ENCODE measurements at places on chromosomes 11 and 22.

- DNase-seq, result peak; percentile 64
These were observed 907.1 kb downstream of the DLG2 start for GRCh38 chr11:84719935-84720577.

- no peak for DNase-seq
These were observed 150.1 kb upstream of the LRRC4C start for GRCh38 chr11:41609511-41609910.

- DNase-seq, result peak; percentile 63
These were observed 21.6 kb downstream of the OR8G5 start for GRCh38 chr11:124277804-124278203.

DNA sequence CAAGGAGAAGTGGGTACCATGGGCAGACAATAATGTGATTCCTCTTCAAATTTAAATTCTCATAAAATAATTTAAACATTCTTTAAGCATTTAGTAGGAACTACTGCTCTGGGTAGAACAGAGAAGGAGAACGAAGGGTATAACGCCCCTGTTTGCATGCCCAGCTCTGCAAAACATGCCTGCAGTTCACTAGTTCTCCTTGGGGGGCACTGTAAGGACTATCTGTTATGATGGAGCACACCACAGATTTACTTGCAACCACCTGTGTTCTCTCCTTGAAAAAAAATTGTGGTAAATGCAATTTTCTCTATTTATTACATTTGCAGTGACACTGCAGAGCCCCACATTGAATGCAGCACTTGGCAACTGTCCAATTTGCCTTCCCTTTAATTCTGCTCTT, 100.3 kb downstream of the GUCY1A2 start:
- peak; percentile 63 for DNase-seq

- peak; percentile 66 for DNase-seq
These were observed 5.0 kb downstream of the UQCR10 start for GRCh38 chr22:29772170-29772641.

DNA sequence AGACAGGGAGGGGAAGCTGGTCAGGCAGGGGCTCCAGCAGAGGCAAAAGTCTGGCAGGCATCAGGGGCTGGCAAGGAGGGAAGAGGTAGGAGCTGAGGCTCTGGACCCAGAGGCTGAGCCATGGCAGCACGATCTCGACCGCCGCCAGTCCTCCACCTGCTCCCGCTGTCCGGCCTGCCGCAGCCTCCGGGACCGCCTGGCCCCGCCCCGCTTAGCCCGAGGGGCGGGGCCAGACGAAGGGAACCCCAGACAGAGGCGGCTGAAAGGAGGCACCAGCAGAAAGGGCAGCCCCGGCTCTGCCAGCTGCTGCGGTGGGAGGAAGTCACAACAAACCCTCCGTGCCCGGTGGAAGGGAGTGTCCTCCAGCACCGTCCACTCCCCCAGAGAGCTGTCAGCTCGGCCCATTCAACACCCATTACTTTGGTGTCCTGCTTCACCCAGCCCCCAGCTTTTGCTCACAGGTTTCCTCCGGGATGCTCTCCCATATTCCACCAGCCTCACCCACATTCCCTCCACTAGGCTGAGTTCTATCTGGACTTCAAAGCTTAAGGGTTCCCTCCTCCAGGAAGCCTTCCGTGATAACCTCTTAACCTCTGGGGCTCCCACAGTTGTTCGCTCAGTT, at the start of gene MFNG:
Gene MFNG, minus strand, starts transcription at position 161 of the 622 bp plus-strand sequence. CDS start 207 bp downstream, outside the sequence.
- DNase-seq, result peak; percentile 60

GRCh38 chr11:93694109-93694508, 32.6 kb downstream of the CEP295 start:
- DNase-seq, result no peak

GRCh38 chr11:4125141-4125540, 30.5 kb downstream of the RRM1 start:
- DNase-seq, result no peak

DNA sequence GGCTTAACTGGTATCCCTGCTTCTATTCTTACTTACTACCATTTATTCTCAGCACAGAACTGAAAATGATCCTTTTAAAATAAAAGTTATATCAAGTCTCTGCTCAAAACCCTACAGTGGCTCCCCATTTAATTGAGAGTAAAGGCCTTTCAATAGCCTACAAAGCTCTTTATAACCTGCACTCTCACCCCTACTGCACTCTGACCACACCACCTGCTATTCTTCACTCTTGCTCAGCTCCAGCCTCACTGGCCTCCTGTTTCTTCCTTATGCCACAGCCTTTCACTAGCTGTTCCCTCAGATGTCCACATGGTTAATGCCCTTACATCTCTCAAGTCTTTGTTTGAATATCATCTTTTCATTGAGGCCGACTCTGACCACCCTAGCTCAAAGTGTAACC, 40.9 kb upstream of the PPP2R1B start:
- DNase-seq, result no peak

GRCh38 chr22:49904040-49904369, 14.2 kb downstream of the ALG12 start:
- DNase-seq, result no peak
